ENCODE measurements at places on chromosomes 1 and 21. TPM values are rescaled to one million over a fixed set of nuclear protein-coding genes. Genes with fewer than 3 reads are reported as not detected.

DNA sequence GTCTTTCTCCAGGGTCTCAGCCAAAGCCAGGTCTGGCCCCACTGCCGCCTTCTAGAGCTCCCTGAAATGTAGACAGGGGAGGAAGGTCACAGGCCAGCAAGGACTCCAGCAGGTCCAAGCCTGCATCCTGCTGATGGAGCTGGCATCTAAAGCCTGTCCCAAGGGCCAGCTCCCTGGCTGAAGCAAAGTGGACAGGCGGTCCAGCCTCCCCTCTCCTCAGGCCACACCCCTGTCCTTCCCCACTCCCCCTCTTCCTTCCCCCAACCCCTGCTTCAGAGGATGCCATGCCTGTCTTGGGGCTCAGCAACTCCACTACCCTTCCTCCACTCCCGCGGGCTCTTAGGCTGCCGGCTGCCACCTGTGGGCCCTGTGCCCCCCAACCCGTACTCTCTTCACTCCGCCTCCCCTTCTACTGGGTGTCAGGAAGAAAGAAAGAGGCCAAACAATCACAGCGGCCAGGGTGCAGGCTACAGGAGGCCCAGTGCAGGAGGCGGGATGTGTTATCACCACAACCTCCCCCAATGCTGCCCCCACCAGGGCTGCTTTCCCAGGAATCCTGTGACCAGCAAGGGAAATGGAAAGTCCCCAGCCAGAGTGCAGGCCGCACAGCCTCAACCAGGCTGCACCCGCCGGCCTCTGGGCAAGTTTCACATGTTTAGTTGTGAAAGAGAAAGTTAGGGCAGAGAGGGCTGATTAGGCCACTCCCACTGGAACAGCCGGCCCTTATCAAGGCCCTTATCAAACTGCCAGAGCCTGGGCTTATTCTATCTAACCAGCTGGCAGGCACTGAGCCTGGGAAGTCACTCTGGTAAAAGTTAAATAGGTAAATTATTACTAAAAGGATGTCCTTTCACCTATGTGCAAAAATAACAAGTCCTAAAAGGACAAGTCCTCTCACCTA lies 34.1 kb downstream of the ACOT7 start:
- DNase-seq, result peak; percentile 61

GRCh38 chr1:227903614-227904501 lies 43.9 kb downstream of the WNT9A start:
- no peak for DNase-seq

- no peak for DNase-seq
These were observed 15.3 kb downstream of the VAV3 start for GRCh38 chr1:107949467-107950253.

DNA sequence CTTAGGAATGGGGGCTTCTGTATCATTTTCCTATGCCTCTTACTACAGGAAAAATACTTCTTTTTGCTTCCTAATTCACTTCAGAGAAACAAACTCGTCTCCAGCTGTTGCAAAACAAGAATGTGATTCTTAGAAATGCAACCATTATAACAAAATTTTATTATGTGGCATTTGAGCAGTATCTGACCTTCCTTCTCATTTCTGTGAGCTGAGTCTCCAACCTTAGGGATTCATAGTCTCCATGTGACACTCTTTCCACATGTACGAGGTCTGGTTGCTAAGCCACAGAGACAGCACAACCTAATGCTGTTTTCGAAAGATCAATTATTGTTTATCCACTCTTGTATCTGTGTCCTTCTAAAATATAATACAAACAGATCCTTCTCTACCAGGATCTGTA lies 75.3 kb upstream of the RGS4 start:
- DNase-seq, result no peak

The SPRR1A gene
- total RNA-seq, result not detected

The MT1HL1 gene
- not detected for total RNA-seq

The PCBP3 gene
- 1.1 TPM for total RNA-seq

The PRAMEF33 gene
- total RNA-seq, result not detected

Data from Peyer's patch (tissue), 4 donors.